Upper lobe of left lung (tissue), 6 donors: ENCODE measurements at places on chromosomes 1 and 21.

DNA sequence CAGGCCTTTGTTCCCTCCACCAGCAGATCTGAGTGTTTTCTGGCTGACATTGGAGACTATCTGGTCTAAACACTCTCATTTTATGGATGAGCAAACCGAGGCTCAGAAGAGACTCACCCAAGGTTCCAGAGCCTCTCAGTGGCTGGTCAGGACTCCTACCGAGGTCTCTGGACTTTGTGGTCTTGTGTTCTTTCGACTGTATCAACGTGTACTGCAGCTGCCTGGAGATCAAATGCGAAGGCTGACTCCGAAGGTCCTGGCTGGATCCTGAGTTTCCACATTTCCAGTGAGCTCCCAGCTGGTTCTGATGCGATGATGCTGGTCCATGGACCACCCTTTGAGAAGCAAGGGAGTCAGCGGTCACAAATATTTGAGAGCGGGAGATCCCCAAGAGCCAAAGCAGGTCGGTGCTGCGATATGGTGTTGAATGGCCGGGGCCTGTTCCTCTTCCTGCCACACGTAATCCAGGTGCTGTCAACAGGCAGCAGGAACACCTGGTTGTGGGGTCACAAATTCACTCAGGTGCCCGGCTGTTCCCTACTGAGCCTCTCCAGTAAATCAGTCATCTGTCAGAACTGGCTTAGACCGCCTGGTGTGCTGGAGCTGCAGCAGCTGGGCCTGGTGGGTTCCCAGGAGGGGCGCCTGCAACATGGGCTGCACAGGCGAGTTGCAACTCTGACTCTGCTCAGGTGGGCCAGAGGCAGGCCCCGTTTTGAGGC is 94.8 kb upstream of the USP24 start:
- no peak for DNase-seq

DNA sequence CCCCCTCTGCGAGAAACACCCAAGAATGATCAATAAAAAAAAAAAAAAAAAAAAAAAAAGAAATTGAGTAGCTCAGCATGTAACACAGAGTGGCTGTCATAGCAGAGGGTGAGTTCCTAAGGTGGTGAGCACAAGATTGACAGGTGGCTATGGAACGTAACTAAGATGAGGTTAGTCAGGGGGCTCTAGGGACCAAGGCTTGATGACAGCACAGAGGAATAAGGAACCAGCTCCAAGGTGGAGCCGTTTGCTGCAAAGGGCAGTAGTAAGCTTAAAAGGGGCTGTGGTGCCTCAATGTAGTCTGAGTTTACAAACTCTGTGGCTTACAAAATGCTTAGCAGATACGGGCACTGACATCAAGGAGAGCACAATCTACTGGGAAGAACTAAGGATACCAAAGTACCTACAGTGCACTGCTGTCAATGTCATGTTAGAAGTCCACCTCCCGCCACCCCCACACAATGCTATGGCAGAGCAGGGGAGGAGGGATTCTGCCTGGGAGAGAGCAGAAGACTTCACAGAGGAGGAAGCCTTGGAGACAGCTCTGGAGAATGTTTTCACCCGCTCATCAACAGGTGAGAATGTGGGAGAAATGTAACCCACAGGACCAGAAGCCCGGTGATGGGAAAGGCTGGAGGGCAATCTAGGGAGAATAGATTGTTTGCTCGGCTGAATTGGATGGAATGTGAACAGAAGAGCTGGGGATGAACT is 13.1 kb downstream of the IQGAP3 start:
- DNase-seq = no peak

- peak; percentile 35 for DNase-seq
Observed at GRCh38 chr1:101357444-101357986, 120.7 kb downstream of the S1PR1 start.

DNA sequence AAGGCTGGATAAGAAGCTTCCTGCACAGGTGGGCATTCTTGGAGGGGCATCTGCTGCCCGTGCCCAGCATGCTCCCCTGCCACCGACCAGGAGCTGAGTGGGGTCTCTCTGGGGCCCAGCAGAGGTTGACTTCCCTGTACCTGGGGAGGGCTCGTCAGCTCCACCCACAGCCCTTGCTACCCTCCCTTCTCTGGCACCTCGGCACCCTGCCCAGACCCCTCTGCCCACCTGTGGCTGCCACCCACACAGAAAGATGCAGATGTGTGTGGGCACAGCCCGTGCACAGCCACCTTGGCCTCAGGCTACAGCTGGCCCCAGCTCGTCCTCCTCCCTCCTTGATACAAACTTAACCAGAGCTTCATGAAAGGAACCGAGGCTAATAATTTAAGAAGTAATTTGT is 241.2 kb upstream of the VAMP3 start:
- DNase-seq = no peak

GRCh38 chr1:226692051-226692792 is 46.9 kb downstream of the ITPKB start:
- no peak for DNase-seq

- no peak for DNase-seq
Observed at GRCh38 chr1:53135735-53136114, 6.7 kb downstream of the SLC1A7 start.

GRCh38 chr1:63848733-63849132 is 74.9 kb downstream of the ROR1 start:
- DNase-seq = no peak

GRCh38 chr21:31755027-31755426 is 23.1 kb upstream of the SCAF4 start:
- DNase-seq = no peak

DNA sequence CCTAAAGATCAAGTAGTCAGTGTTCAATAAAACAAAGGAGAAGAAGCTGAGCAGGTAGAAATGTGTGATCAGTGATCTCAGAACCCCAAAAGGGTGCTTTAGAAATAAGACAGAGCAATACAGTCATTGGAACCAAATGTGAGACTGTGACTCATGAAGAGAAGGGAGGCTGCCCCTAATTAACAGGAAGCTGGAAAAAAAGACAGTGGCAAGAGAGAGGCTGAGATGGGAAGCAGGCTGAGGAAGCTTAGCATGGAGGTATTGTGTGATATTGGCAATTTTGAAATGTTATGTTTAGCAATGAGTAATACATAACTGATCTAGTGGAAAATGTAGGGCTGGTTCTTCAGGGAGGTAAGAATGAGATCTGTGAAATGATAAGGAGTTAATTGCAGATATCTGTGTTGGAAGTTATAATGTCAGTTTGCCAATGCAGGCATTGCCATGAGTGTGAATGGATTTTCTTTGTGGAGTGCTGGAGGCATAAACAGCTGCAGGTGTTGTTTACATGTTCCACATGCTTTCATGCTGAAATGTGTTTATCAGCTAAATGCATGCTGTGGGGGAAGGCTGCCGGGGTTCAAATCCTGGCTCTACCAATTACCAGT is 90.6 kb upstream of the CACNA1E start:
- DNase-seq = no peak

- DNase-seq = no peak
Observed at GRCh38 chr1:150089846-150090520, 22.4 kb downstream of the VPS45 start.

- peak; percentile 66 for DNase-seq
Observed at GRCh38 chr1:3762873-3763228, 9.7 kb upstream of the SMIM1 start.

- peak; percentile 92 for DNase-seq
Observed at GRCh38 chr1:234772345-234773147, 162.6 kb upstream of the IRF2BP2 start.

- DNase-seq = peak; percentile 82
Observed at GRCh38 chr21:45541221-45542039, 810 bp downstream of the SLC19A1 start.

- no peak for DNase-seq
Observed at GRCh38 chr1:155106862-155107261, 20.8 kb upstream of the EFNA1 start.

- no peak for DNase-seq
Observed at GRCh38 chr1:93434088-93434487, 13.8 kb upstream of the FNBP1L start.

DNA sequence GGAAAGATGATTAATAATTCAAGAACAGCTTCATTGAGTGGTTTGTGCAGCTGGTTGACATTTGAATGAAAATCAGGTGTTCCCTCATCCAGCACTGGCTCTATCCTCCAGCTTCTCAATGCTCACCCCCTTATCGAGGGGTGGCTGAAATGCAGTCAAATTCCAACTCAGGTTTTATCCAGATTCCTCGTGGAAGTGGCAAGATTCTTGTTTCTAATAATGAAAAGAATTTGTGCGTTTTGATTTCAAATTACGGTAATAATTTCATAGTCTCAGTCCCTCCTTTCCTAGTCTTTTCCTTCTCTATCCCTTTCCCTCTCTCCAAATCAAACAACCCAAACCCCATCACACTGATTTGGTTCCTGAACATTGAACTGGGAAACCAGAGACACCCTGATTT is 3.1 kb downstream of the CNIH3 start:
- DNase-seq = no peak

GRCh38 chr1:19694298-19694697 is 29.6 kb downstream of the HTR6 start:
- DNase-seq = peak; percentile 72

DNA sequence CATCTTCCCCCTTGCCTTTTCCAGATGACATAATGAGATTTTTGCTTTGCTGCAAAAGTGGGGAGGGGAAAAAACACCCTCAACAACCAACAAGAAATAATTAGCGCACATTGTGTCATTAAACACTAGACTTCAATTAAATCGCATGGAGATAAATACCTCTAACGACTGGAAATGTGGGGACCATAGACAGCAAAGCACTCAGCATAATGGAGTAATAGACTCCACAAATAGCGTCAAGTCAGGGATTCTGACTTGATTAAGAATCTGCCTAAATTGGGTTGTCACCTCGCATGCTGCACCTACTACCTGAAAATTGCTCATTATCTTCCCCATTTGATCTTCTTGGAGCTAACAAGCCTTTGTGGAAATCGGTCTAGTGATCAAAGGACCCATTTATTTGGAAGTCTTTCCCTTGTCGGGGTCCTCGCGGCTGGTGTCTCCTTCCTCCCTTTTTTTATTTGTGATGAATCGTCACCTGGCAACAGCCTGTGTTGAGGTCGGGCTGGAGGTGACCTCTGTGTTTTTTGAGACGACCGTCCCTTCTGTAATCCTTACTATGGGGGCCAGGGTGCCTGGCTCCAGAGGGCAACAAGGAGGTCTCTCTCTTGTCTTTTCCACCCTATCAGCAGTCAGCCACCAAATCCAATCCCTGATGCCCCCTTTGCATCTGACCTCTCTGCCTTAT is 75.3 kb upstream of the IGSF21 start:
- no peak for DNase-seq

DNA sequence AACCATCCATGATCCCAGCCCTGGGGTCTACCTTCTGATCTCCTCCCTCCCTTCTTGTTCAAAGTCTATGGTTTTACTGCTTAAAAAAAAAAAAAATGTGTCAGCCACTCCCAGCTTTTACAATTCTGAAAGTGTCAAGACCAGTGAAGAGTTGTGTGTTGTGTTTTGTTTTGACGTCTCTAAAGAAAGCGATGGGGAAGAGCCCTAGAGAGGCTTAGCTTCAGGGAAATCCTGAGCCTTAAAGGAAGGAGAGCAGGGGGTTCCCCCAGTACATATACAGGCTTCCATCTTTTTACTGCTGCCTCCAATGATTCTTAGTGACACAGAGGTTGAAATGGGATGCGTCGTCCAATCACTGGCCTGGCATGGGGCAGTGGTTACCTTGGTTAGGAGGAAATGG is 13.9 kb upstream of the FMOD start:
- no peak for DNase-seq

- no peak for DNase-seq
Observed at GRCh38 chr1:20119347-20119746, at the start of gene PLA2G2D. Gene PLA2G2D, minus strand, starts transcription at chr1:20119536. Its CDS starts 38 bp downstream, at chr1:20119498.

GRCh38 chr1:30892671-30893073 is 15.9 kb downstream of the SDC3 start:
- no peak for DNase-seq

- DNase-seq = no peak
Observed at GRCh38 chr1:237901299-237901934, 10.7 kb upstream of the ZP4 start.

- no peak for DNase-seq
Observed at GRCh38 chr1:98839840-98840239, 164.8 kb downstream of the PLPPR5 start.

DNA sequence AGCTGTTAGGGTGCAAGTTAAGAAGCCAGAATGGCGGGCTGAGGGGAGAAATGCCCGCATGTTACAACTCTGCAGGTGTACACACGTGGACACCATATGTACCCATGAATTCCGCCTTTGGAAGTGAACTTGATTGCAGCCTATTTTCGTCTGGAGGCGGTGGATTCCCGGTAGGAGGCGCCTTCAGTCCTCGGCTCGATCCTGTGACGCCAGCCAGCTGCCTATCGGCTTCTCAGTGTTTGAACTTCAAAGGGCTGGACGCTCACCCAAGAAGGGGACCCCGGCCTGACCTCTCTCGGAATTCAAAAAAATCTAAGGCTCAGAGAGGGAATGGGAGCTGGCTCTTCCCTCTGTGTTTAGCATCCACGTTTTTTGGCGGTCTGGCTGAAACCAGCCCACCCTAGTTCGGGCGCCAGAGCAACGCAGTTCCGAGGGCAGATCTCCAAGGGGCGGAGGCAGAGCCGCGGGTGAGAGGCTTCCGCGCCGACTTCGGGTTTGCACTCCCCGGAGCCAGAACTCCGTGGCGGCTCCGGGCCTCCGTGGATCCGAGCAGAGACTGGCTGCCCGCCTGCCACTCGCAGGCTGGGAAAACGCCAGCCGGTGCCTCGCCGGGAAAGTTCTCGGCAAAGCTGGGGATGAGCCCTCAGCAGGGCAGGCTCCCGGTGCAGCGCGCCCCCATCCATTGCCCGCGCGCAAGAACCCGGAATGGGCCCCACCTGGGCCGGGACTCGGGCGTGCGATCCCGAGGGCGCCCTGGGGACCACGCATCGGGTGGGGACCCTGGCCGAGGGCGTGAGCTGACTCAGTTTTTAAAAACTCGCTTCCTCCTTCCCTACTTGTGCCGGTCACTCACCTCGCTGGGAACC is 996 bp upstream of the TMEM51 start:
- peak; percentile 90 for DNase-seq

- DNase-seq = no peak
Observed at GRCh38 chr21:38813547-38813946, 7.8 kb downstream of the ETS2 start.

GRCh38 chr21:44984792-44985440 is 45.1 kb downstream of the SLX9 start:
- DNase-seq = no peak

GRCh38 chr21:26137379-26138060 is 33.0 kb downstream of the APP start:
- no peak for DNase-seq
